ENCODE measurements at places on chromosomes 4 and X. TPM values are rescaled to one million over a fixed set of nuclear protein-coding genes. Genes with fewer than 3 reads are reported as not detected.
A peak's percentile ranks its signal among the peaks of the same experiment; 100 is the strongest.

TMEM31 gene
- 0.27 TPM for total RNA-seq

TMEM35A gene
- 3.9 TPM for total RNA-seq

- no peak overlapping the region for H3K4me3 ChIP-seq
- peaks cover 6% of the 10 kb centered on the region for H3K36me3 ChIP-seq
- no peaks in the 10 kb centered on the region for H3K27me3 ChIP-seq
- no peak for DNase-seq
Measured at GRCh38 chrX:1876041-1876440, 261.2 kb downstream of the ASMT start.

FGF5 gene
- not detected for total RNA-seq

- DNase-seq: no peak
- H3K4me1 ChIP-seq: no peaks in the 10 kb centered on the region
- peaks cover 7% of the 10 kb centered on the region for H3K36me3 ChIP-seq
- no peak overlapping the region for H3K27ac ChIP-seq
Measured at GRCh38 chr4:151866592-151866918, 105.7 kb upstream of the GATB start.

GRCh38 chrX:6225288-6225910 is 3.3 kb downstream of the NLGN4X start:
- no peaks in the 10 kb centered on the region for H3K36me3 ChIP-seq
- DNase-seq: no peak
- peak overlapping the region; percentile 92 for H3K4me3 ChIP-seq
- peak overlapping the region; percentile 73 for H3K27ac ChIP-seq
- no peaks in the 10 kb centered on the region for H3K27me3 ChIP-seq

DNA sequence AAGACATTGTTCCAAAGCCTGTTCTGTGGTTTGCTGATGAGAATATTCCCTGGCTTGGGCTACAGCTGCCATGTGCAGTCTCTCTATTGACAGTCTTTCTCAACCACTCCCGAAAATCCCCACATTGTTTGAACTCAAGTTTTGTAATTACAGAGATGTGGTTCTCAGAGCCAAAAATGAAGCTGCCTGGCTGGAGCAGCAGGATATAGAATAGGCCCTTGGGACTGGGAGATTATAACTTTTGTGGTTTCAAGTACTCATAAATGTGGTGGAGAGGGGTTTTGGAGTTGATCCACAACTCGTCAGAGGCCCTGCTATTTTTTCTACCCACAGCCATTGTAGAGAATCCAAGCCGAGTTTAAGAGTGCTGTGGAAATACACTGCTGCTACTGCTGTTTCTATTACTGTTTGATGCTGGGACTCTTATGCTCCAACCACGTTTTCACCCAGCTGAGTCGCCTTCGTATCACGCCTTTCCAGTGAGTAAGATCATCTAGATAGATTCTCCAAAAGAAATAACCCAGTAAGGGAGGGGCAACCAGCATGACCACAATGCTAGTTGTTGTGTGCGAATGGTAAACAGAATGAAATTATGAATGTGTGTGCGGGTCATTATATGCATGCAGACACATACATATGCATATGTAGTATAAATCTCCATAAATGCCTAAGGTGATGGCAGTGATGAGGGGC is 57.1 kb upstream of the ATXN3L start:
- DNase-seq: no peak
- H3K4me1 ChIP-seq: peaks cover 10% of the 10 kb centered on the region
- no peak overlapping the region for H3K27ac ChIP-seq

PPP1R3F gene
- 11.3 TPM for total RNA-seq

DNA sequence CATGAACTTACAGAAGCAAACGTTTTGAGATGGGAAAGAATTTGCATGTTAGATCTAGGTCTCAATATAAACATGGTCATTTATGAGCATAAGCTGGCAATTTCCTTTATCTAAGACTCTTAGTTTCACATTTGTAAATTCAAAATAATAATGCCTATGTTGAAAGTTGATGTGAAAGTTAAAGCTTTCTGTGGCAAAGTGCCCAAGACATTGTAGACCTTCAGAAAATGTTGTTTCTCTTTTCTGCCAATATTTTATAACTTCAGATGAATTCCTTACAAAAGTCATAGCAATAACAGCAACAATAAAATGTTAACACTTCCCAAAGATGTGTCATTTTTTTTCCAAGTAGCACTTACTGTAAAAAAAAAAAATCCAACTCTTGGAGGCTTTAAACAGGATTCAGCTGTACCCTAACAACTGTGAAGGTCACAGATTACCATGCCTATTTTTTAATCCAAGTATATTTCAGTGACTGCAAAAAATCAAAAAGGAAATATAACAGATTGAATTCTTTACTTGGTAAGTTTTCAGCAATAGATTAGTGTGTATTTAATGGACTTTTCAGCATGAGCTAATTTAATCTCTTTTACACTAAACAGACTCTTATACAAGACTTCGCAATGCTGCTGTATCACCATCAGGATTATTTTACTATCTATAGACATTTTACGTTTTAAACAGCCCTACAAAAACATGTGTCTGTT is 206.5 kb upstream of the PDE5A start:
- DNase-seq: no peak
- no peak overlapping the region for H3K27ac ChIP-seq

- H3K4me1 ChIP-seq: no peaks in the 10 kb centered on the region
- H3K27ac ChIP-seq: no peak overlapping the region
- DNase-seq: no peak
Measured at GRCh38 chrX:38538134-38538533, 23.2 kb upstream of the TSPAN7 start.

GRCh38 chr4:119587796-119588195 is 40.8 kb downstream of the PDE5A start:
- no peaks in the 10 kb centered on the region for H3K27me3 ChIP-seq
- H3K4me1 ChIP-seq: peaks cover 5% of the 10 kb centered on the region
- no peak overlapping the region for H3K27ac ChIP-seq

SLC26A1 gene
- total RNA-seq: 0.85 TPM

DNA sequence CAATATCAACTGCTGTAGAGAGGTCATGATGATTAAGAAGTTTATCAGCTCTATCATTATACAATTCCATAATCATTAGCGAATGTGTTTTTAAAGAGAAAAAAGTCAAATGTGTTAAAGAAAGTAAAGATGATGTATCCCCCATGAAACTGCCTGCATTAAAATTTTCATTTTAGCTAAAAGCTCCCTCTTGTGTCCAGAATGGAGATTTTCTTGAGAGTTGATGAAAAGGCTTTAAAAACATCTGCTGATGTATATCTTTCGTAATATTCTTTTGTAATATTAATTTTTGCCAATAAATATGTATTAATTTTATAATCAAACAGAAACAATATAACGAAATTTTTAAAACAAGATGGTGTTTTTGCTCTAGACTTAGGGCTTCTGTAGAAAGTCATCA is 52.1 kb upstream of the LHFPL1 start:
- peaks cover 31% of the 10 kb centered on the region for H3K4me1 ChIP-seq
- H3K36me3 ChIP-seq: 0 out of 2 replicates have a peak, but pooled peaks cover 3% of the 10 kb centered on the region
- no peak overlapping the region for H3K27ac ChIP-seq
- no peak for DNase-seq
- no peak overlapping the region for H3K4me3 ChIP-seq

DNA sequence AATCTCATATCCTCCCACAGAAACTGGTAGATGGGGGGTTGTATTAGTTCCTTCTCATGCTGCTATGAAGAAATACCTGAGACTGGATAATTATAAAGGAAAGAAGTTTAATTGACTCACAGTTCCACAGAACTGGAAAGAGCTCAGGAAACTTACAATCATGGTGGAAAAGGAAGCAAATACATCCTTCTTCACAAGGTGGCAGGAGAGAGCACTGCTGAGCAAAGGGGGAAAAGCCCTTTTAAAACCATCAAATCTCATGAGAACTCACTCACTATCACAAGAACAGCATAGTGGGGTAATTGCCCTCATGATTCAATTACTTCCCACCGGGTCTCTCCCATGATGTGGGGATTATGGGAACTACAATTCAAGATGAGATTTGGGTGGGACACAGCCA is 250.5 kb upstream of the GPRIN3 start:
- H3K27me3 ChIP-seq: peaks cover 34% of the 10 kb centered on the region
- H3K4me1 ChIP-seq: peaks cover 22% of the 10 kb centered on the region
- no peak for DNase-seq
- no peak overlapping the region for H3K27ac ChIP-seq
- no peak overlapping the region for H3K4me3 ChIP-seq

- peaks cover 47% of the 10 kb centered on the region for H3K36me3 ChIP-seq
- H3K4me3 ChIP-seq: no peak overlapping the region
- H3K4me1 ChIP-seq: peaks cover 42% of the 10 kb centered on the region
- H3K27me3 ChIP-seq: no peaks in the 10 kb centered on the region
Measured at GRCh38 chr4:42133006-42133405, 19.4 kb downstream of the BEND4 start.

- no peaks in the 10 kb centered on the region for H3K27me3 ChIP-seq
- DNase-seq: no peak
- H3K4me1 ChIP-seq: peaks cover 20% of the 10 kb centered on the region
- peaks cover 6% of the 10 kb centered on the region for H3K36me3 ChIP-seq
Measured at GRCh38 chr4:151691639-151692442, 69.0 kb downstream of the GATB start.

DNA sequence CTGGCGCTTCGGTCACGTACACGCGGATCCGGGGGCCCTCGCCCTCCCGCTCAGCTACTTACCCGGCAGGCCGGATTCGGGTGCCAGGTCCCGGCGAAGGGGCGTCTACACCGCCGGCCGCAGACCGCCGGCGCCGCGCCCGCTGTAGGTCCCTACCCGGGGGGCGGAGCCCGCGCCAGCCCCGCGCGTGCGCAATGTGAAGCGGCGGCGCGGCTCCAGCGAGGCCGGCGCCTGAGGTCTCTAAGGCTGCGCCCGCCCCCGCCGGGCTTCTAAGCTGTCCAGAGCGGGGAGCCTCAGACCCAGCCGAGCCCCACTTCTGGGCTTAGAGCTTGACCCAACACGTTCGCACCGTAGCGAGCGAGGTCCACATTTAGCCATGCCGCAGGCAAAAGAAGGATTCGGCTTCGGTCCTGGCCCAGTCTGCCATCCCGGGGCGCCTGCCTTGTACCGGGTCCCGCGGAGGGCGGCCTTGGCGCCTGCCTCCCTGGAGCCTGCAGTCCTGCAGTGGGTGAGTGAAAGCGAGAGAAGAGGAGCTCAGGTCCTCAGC is at the start of gene ZNF518B:
Gene ZNF518B, minus strand, starts transcription at position 172 of the 547 bp plus-strand sequence. CDS start 11,098 bp downstream, outside the sequence.
- peaks cover 76% of the 10 kb centered on the region for H3K27me3 ChIP-seq
- peaks cover 25% of the 10 kb centered on the region for H3K36me3 ChIP-seq
- no peak within 1 kb of the TSS for H3K27ac ChIP-seq
- peak within 1 kb of the TSS; percentile 85 for H3K4me3 ChIP-seq

DNA sequence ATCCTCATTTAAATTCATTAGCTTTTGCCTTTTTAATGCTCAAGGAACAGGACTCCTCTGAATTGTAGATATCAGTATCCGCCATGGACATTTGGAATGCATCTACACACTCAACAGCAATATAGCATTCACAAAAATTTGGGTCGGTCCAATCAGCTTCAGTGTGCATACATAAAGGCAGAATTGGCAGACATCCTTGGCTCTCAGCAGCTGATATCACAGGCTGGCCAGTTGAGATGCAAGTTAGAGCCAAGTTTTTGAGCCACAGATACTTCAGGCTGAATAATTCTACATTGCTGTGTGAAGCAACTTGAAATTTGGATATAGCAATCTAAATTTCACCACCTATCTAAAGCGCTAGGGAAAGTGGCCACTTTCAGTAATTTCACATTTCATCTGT is 821.1 kb downstream of the PCDH19 start:
- no peaks in the 10 kb centered on the region for H3K36me3 ChIP-seq
- no peaks in the 10 kb centered on the region for H3K27me3 ChIP-seq
- no peak overlapping the region for H3K4me3 ChIP-seq

GRCh38 chr4:124111922-124112321 is 600.6 kb downstream of the ANKRD50 start:
- H3K4me1 ChIP-seq: no peaks in the 10 kb centered on the region
- no peak for DNase-seq
- H3K27me3 ChIP-seq: no peaks in the 10 kb centered on the region

GRCh38 chr4:150395872-150396271 is 186.1 kb upstream of the MAB21L2 start:
- DNase-seq: no peak
- no peak overlapping the region for H3K4me3 ChIP-seq
- H3K4me1 ChIP-seq: no peaks in the 10 kb centered on the region
- no peaks in the 10 kb centered on the region for H3K36me3 ChIP-seq
- no peak overlapping the region for H3K27ac ChIP-seq
- H3K27me3 ChIP-seq: no peaks in the 10 kb centered on the region

GIMD1 gene
- not detected for total RNA-seq

DNA sequence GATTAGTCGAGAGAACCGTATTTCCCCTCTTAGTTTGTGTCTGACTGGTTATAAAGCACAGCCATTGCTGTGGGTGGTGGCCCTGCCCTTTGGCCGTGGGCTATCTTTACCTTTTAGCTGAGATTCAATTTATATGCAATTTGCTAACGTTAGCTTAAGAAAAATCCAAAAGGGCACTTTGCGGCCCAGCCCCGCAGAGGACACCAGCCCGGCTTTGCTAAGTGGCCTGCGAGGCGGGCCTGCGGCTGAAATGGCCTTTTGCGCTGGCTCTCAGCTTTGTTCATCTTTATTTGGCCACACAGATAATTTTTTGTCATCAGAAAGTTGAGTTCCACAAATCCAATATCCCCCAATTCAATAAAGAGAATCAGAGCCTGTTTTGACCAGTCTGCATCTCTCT is 48.3 kb downstream of the CPZ start:
- H3K4me3 ChIP-seq: no peak overlapping the region
- H3K4me1 ChIP-seq: no peaks in the 10 kb centered on the region
- H3K27me3 ChIP-seq: peaks cover 6% of the 10 kb centered on the region
- DNase-seq: peak; percentile 4
- no peak overlapping the region for H3K27ac ChIP-seq

GRCh38 chr4:7828011-7828720 is 111.5 kb downstream of the AFAP1 start:
- H3K27ac ChIP-seq: peak overlapping the region; percentile 28
- DNase-seq: no peak

DNA sequence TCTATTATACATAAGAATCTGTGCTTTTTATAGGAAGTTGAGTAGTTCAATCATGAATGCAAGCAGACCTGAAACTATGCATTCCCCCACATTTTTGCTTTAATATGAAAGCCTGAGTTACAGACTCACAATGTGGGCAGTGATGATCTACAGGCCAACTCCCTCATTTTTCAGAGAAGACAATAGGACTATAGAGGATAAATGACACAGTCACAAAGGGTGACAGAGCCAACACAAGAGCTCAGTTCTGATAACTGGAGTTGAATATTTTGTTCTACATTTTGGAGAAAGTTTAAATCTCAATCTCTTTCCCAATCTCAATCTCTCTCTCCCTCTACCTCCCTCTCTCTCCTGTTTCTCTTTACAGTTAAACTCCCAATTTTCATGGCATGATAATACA is 27.0 kb downstream of the MBNL3 start:
- no peaks in the 10 kb centered on the region for H3K4me1 ChIP-seq
- DNase-seq: no peak
- H3K36me3 ChIP-seq: no peaks in the 10 kb centered on the region
- no peak overlapping the region for H3K4me3 ChIP-seq
- no peak overlapping the region for H3K27ac ChIP-seq
- H3K27me3 ChIP-seq: no peaks in the 10 kb centered on the region

TRAPPC2 gene
- total RNA-seq: 13.9 TPM

SH3TC1 gene
- total RNA-seq: 0.55 TPM

SPP1 gene
- 56.6 TPM for total RNA-seq

DNA sequence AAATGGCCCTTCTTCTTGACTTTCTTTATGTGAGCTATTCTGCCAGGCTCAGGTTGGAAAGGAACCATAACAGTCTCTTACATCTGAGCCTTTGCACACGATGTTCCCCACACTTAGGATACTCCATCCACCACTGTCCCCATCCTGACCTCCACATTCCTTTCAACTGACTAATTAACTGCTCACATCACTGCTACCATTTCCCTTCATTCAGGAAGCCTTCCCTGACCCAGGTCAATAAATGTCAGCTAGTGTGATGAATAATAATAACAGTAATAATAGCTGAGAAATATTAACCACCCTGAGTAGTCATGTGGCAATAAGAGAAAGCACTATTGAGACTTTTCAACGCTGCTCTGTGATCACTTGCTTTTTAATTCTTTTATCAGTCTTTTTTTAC is 291.7 kb downstream of the KCNIP4 start:
- no peak overlapping the region for H3K4me3 ChIP-seq
- H3K27ac ChIP-seq: no peak overlapping the region
- no peak for DNase-seq
